ENCODE measurements at places on chromosomes 5 and 9. TPM values are rescaled to one million over a fixed set of nuclear protein-coding genes. Genes with fewer than 3 reads are reported as not detected.

The LTC4S gene
- not detected for polyA plus RNA-seq

The TLR4 gene
- polyA plus RNA-seq, result 2.2 TPM

The FSD1L gene
- 28.1 TPM for polyA plus RNA-seq

The MYOT gene
- 1.7 TPM for polyA plus RNA-seq

The UGT3A1 gene
- polyA plus RNA-seq, result not detected

The PCDHB15 gene
- 30.0 TPM for polyA plus RNA-seq

The KIF20A gene
- 0.17 TPM for polyA plus RNA-seq

The TMEM252 gene
- not detected for polyA plus RNA-seq

The SLC27A6 gene
- polyA plus RNA-seq, result 7.9 TPM

The FBP2 gene
- not detected for polyA plus RNA-seq

The DMRT3 gene
- not detected for polyA plus RNA-seq

The GCNT4 gene
- polyA plus RNA-seq, result 0.45 TPM

The SPINK4 gene
- not detected for polyA plus RNA-seq

The MYO10 gene
- 99.8 TPM for polyA plus RNA-seq

The RNF130 gene
- polyA plus RNA-seq, result 31.2 TPM

The AMBP gene
- not detected for polyA plus RNA-seq

The SLC22A5 gene
- polyA plus RNA-seq, result 6.4 TPM

The LRRC8A gene
- 11.2 TPM for polyA plus RNA-seq

The DDX4 gene
- polyA plus RNA-seq, result not detected

The SPATA31D1 gene
- polyA plus RNA-seq, result not detected

The ADAMTS19 gene
- 0.53 TPM for polyA plus RNA-seq

The PCDHB12 gene
- 2.6 TPM for polyA plus RNA-seq

The ACER2 gene
- polyA plus RNA-seq, result not detected

The SPATA31D4 gene
- not detected for polyA plus RNA-seq

The CORO2A gene
- polyA plus RNA-seq, result not detected

The PCDHB1 gene
- polyA plus RNA-seq, result not detected

The FOXD4L5 gene
- not detected for polyA plus RNA-seq

The ARL14EPL gene
- not detected for polyA plus RNA-seq

The TSSK1B gene
- not detected for polyA plus RNA-seq

The TAF11L10 gene
- not detected for polyA plus RNA-seq

The CCNO gene
- polyA plus RNA-seq, result 1.1 TPM

The ABCA1 gene
- polyA plus RNA-seq, result 1.9 TPM

The RANBP6 gene
- polyA plus RNA-seq, result 61.7 TPM

The XRCC4 gene
- polyA plus RNA-seq, result 34.8 TPM

The NUTM2F gene
- polyA plus RNA-seq, result not detected

The GRIN3A gene
- 2.8 TPM for polyA plus RNA-seq

The SMIM3 gene
- 1.7 TPM for polyA plus RNA-seq

The ACSL6 gene
- polyA plus RNA-seq, result 90.7 TPM

The PCDHA4 gene
- 10.7 TPM for polyA plus RNA-seq

The SV2C gene
- polyA plus RNA-seq, result 53.8 TPM

The PLCXD3 gene
- polyA plus RNA-seq, result 9.7 TPM

The C7 gene
- 0.28 TPM for polyA plus RNA-seq

The PAEP gene
- polyA plus RNA-seq, result not detected

The IFNA21 gene
- polyA plus RNA-seq, result not detected

The PITX1 gene
- not detected for polyA plus RNA-seq

Measured in Purkinje cell (primary cell).